ENCODE measurements at places on chromosomes 11 and 22. TPM values are rescaled to one million over a fixed set of nuclear protein-coding genes. Genes with fewer than 3 reads are reported as not detected.

DNA sequence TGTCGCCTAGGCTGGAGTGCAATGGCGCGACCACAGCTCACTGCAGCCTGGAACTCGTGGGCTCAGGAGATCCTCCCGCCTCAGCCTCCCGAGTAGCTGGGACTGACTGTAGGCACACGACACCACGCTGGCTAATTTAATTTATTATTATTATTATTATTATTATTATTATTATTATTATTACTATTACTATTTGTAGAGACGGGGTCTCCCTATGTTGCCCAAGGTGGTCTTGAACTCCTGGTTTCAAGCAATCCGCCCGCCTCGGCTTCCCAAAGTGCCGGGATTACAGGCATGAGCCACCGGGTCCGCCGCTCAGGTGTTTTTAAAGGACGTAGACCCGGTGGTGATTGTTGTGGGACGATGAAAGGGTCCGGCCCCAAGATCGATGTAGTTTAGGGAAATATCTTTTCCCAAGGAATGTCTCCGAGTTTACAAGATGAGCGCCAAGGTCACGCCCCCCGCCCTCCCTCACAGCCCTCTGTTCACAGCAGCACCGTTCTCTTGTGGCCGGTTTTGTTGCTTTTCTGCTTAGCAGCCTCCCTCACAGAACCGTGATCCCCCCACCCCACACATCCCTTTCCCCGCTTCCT lies 728 bp upstream of the POGLUT3 start:
- no peak for DNase-seq

- no peak for DNase-seq
Observed at GRCh38 chr11:12770966-12771597, 96.9 kb downstream of the TEAD1 start.

GRCh38 chr11:67545280-67545679 lies 22.0 kb upstream of the CABP2 start:
- peak; percentile 27 for DNase-seq

The CSNK2A3 gene
- total RNA-seq: 0.51 TPM

The MB gene
- 0.79 TPM for total RNA-seq

- no peak for DNase-seq
Observed at GRCh38 chr11:79258576-79258975, 182.3 kb downstream of the TENM4 start.

GRCh38 chr11:131973061-131973460 lies 602.6 kb downstream of the NTM start:
- no peak for DNase-seq

GRCh38 chr11:69385832-69386427 lies 92.0 kb downstream of the MYEOV start:
- DNase-seq: no peak

DNA sequence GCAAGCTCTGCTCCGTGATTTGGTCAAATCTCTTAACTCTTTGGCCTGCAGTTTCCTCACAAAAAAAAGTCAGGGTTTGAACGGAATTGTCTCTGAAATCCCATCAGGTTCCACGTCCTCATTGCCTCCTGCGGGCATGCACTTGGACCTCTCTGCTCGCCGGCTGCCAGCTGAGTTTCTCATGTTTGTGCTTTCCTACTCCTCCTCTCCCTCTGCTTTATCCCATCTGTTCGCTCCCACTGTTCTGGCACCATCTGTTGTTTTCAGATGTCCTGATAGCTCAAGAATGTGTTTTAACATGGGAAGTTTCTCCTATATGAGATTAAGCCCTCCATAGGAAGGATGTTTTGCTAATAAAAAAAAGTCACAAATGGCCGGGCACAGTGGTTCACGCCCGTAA lies 49.4 kb upstream of the ARHGAP42 start:
- DNase-seq: no peak

The F2 gene
- total RNA-seq: 0.38 TPM

GRCh38 chr22:36323855-36324331 lies 63.9 kb downstream of the MYH9 start:
- DNase-seq: no peak

The KCNQ1OT1 gene
- total RNA-seq: 3.2 TPM

DNA sequence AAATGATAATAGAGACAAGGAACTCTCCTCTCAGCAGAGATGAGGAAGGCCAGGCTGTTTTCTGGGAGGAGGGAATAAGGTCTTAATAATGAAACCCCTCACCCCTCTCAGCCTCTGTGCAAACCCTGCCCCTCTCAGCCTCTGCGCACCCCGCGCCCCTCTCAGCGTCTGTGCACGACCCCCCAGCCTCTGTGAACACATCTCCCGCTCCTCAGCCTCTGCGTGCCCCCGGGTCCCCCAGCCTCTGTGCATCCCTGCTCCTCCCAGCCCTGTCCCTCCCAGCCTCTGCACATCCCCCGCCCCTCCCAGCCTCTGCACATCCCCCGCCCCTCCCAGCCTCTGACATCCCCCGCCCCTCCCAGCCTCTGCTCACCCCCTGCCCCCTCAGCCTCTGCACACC lies 837.8 kb downstream of the TBC1D22A start:
- no peak for DNase-seq

The MIAT gene
- total RNA-seq: 0.31 TPM

DNA sequence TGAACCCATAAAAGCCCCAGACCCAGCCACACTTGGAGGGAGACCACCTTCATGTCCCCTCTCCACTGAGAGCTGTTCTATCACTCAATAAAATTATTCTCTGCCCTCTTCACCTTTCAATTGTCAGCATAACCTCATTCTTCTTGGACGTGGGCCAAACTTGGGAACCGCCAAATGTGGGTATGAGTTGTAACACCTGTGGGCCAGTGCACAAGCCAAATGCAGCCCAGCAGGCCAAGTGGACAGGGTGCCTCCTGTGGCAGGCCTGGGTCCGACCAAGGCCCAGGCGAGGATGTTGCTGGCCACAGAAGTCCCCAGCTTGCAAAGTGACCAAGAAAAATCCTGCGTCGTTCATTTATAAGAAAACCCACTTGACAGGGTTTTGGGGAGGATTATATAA lies 621.2 kb downstream of the METTL15 start:
- DNase-seq: no peak

GRCh38 chr11:19187114-19187832 lies 14.5 kb downstream of the CSRP3 start:
- DNase-seq: no peak

DNA sequence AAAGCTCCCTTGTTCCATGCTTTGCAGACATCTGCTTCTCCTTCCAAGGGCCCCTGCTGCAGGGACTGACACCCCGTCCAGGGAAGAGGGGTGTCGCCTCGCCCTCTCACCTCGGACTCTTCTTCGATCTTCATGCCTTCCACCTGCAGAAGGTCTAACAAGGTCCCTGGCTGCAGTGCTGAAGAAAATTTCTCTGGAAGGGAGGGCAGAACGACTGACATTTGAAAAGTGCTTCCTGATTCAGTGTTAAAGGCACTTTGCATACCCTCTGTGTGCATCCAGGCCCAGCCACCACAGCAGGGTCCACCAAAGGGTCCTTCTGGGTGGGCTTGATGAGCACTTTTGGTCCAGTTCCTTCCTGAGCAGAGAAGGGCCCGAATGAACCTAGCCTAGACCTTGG lies 28.1 kb downstream of the VPS37C start:
- no peak for DNase-seq

- peak; percentile 16 for DNase-seq
Observed at GRCh38 chr22:20771918-20772625, 1.8 kb upstream of the SERPIND1 start.

DNA sequence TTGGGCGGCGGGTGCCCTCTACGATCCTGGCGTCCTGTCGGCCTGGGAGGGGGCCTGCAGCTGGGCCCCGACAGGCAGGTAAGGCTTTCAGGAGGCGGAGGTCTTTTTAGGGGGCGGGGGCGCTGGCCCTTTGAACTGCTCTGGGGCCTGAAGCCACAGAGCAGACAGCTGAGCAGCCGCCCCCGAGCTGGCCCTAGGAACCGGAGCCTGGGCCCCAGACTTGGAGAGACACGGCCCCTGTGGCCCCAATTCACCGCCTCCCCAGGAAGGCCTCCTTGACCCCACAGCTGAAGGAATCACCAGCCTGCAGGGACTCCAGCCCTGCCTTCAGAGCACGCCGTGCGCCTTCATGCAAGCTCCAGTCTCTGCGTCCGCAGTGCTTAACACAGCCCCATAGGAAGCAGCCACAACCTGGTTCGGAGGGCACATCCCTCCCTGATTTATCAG lies 618 bp upstream of the CERK start:
- DNase-seq: no peak

- DNase-seq: no peak
Observed at GRCh38 chr11:73386016-73386415, 9.8 kb downstream of the RELT start.

DNA sequence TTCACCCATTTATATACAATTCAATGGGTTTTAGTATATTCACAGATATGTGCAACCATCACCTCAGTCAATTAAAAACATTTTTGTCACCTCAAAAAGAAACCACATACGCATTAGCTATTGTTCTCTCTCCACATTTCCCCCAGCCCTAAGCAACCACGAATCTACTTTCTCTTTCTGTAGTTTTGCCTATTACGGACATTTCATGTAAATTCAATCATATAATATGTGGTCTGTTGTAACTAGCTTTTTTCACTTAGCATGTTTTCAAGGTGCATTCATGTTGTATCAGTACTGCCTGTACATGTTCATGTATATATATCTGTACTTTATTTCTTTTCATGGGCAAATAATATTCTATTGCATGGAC lies 104.7 kb upstream of the RRM1 start:
- no peak for DNase-seq

- DNase-seq: no peak
Observed at GRCh38 chr11:69171476-69172240, 15.9 kb downstream of the SMIM38 start.

The CASP1 gene
- not detected for total RNA-seq

DNA sequence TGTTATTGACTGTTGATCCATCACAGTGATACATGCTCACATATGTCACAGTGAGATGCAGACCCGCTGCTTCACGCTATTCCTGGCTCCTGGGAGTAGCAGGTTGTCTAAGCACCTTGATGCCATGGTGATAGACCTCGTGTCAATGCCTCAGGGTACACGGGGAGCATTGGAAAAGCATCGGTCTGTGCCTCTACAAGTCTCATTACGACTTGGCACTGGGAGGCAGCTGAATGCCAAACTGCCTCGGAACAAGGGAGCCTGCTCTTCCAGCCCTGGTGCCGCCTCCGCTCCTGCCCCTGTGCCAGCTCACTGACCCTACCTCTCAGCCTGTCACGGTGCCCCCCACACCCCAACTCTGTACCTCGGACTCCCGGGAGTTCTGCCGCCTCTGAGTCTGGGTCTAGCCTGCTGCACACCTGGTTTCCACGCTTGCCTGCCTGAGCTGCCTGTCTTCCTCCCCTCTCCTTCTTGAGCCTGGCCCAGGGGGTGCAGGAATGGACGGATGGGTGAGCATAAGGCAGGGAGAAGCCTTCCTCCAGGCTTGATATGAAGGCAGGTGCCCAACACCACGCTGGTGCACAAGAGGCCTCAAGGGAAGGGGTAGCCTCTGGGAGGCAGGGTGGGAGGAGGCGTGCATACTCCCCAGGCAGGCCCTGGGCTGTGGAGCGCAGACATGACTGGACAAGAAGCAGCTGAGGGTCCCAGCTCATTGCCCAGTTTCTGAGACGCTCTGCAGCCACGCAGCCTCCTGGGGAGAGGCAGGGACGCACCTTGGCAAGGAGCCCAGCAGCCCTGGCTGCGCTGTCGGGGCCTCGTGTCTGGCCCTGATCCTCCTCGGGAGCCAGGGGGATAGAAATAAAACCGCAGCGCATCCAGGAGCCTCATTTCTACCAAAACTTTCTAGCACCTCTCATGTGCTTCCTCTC lies 1.8 kb upstream of the NFAM1 start:
- DNase-seq: no peak

GRCh38 chr11:72245263-72245816 lies 1.4 kb upstream of the PHOX2A start:
- no peak for DNase-seq

DNA sequence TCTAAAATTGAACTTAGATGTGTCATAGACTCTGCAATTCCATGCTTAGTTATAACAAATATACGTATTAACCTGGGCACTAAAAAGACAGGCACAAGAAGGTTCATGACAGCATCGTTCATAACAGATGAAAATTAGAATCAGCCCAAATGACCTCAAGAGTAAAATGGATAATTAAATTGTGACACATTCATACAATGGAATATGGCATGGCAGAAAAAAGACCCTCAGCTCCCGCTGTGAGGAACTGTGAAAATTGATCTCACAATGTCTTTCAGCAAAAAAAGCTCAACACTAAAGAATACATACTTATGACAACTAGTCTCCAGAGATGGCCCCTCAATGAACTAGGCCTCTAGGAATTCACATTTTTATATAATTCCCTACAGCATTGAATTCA lies 386.0 kb downstream of the GUCY1A2 start:
- no peak for DNase-seq

The POU2AF1 gene
- 4.0 TPM for total RNA-seq

- DNase-seq: no peak
Observed at GRCh38 chr11:120514541-120515121, 3.1 kb downstream of the GRIK4 start.

- DNase-seq: no peak
Observed at GRCh38 chr11:14117632-14118031, 155.1 kb downstream of the SPON1 start.

The SERGEF gene
- total RNA-seq: 30.9 TPM

The ELP4 gene
- total RNA-seq: 23.0 TPM
